ENCODE measurements at places on chromosomes 13 and 19.

DNA sequence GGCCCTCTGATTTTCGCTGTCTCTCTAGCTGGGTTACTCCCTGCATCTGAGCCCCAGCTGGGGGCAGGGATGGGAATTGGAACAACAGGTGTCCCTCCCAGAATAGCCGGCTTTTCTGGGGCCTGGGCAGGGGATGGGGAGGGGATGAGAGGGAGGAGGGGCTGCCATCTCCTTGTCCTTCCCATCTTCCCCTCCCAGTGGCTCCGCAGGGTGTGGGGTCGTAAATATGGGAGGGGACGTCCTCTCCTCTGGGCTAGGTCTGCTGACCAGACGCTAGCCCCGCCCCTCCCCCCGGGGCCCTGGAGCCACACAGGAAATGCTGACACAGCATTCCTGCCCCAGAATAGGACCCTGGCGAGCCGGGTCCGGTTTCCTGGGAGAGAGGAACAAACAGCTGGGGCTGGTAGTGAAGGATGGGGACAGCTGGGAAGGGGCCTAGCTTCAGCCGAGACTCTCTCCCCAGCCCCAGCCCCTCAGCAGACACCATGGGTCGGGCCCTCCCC, 1.1 kb downstream of the RYR1 start:
- DNase-seq, result no peak

DNA sequence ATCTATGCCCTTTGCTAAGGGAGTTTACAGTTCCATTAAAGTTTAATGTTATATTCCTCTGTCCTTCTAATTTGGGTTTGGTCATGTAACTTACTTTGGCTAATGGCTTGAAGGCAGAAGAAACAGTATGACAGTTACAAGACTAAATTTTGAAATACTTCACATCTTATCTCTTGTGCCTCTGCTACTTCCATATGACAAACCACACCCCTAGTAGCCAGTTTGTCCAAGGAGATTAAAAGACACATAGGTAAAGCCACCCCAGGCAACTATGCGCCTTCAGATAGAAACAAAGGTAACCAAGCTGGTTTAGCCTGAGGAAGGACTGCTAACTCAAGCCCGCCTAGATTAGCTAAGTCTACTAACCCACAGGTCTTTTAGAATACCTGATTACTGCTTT, 273.4 kb upstream of the MIR17HG start:
- no peak for DNase-seq

- peak; percentile 53 for DNase-seq
These were observed 955.6 kb downstream of the PCDH17 start for GRCh38 chr13:58587183-58587582.

GRCh38 chr19:2552859-2553258, 76.9 kb downstream of the GADD45B start:
- peak; percentile 95 for DNase-seq

GRCh38 chr19:56720281-56720680, 48.7 kb upstream of the ZNF835 start:
- DNase-seq, result no peak

- DNase-seq, result no peak
These were observed 26.8 kb downstream of the PEX11G start for GRCh38 chr19:7461841-7462629.

DNA sequence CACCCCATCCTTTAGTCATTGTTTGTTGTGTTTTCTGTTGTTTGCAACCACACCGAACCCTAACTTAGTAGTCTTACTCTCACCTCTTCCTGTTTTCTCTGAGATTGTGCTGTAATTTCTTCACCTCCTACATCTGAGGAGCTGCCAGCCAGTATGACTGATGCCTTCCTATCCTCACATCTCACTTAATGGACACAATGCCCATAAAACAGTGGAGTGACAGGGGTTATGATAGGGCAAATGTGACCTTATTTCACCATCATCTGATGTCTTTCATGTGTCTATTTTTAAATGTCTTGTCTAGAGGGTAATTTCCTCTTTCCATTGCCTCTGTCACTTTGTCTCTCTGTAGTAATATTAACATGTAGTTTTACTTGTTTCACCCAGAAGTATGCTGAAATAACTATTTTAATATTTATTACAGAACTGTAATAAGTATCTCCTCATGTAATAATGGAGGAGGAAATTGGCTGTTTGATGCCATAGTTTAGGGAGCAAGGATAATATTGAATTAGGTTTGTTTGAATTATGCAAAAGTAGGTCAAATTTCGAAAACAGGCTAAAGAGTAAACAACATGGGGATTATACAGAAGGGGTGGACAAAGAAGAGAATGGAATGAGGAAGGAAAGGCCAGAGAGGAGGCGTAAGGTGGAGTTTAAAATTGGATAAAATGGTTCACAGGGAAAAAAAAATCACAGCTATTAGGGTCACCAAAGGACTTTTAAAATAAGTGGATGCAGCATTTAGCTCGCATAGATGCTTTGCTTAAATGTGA, 103.5 kb upstream of the SPRY2 start:
- DNase-seq, result peak; percentile 76

GRCh38 chr19:7292950-7293761, 1.1 kb downstream of the INSR start:
- peak; percentile 28 for DNase-seq

- DNase-seq, result no peak
These were observed 42.7 kb downstream of the UTP14C start for GRCh38 chr13:52067237-52067636.

GRCh38 chr19:18899624-18900560, 3.9 kb upstream of the CERS1 start:
- no peak for DNase-seq

DNA sequence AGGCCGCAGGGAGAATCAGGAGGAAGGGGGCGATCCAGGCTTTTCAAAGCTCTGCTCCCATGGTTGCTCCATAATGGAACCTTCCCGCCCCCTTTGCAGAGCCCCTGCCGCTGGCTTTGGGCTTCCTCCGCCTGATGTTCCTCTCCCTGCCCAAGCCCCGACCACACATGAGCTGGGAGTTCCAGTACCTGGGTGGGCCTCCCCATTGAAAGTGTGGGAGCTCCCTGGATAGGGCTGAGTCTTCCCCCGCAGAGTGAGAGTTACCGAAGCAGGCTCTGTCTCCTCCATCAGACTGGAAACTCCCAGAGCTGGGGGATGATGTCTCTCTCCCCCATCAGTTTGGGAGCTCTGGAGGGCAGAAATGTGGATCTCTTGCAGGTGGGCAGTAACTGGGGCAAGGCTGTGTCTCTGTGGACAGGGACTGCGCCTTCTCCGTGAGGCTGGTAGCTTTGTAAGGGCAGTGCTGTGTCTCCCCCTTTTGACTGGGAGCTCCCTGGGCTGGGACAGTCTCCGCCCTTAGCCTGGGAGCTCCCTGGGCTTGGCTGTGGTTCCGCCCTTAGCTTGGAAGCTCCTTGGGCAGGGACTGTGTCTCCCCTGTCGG, 722 bp downstream of the DCAF15 start:
- DNase-seq, result peak; percentile 28

GRCh38 chr19:28465371-28466086, 747.4 kb downstream of the UQCRFS1 start:
- no peak for DNase-seq

DNA sequence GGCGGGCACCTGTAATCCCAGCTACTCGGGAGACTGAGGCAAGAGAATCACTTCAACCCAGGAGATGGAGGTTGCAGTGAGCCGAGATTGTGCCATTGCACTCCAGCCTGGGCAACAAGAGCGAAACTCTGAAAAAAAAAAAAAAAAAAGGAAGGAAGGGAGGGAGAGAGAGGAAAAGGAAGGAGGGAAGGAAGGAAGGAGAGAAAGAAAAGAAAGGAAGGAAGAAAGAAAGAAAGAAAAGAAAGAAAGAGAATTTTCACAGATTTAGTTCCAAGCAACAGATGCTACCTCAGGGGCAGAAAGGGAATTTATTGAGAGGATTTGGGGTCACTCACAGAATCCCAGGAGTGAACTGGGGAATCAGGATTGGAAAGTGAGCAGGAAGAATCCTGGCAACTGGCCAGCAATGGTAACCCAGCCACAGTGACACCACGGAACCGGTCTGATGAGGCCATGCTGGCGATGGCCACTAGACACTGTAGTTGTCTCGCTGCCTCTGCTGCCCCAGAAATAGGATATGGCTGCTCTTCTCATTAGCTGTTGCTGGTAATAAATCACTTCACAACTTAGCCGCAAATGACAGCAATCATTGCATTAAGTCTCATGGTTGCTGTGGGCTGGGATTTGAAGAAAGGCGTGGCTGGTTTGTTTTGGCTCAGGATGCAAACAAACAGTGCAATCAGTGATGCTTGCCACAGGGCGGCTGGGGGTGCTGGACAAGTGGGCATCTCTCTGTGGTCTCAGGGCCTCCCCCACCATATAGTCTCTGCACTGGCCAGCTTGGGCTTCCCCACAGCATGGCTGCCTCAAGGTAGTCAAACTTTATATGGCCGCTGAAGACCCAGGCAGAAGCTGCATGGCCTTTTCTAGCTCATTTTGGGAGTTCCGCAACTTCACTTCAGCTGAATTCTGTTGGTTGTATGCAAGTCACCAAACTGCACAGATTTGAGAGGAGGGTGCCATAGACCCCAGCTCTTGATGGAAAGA, 5.2 kb upstream of the BCAM start:
- no peak for DNase-seq

DNA sequence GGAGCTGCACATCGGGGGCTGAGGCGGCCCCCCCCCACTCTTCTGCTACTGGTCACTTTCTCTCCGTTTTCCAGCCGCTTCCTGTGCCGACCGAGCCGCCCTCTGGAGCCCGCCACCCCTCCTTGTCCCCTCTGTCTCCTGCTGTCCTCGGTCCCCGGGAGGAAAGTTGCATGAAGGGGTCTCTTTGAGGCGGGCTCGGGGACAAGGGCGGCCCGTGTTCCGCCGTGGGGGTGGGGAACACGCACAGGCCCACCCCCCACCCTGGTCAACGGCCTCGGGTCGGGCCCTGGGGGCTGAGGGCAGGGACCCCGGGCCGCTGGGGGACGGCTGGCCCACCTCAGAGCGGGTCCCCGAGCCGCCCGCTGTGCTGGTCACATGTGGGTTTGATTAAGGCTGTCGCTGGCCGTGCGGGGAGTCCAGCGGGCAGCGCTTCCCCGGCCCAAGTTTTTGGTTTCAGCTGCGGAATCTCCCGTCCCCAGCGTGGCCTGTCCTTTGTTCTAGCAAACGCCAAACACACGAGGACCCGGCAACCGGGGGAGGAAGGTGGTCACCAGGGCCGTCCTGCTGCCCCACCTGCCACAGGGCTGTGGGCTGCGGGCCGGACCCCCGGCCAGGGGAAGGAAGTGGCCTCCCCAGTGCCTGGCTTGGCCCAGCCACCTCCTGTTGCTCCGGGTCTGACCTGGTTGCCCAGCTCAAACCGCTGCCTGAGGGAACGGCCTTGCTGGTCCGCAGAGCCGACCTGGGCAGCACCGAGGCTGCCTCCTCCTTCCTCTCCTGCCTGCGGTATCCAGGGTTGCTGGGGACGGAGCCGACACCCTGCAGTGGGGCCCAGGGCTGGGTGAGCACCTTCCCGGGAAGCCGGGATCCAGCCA, 1.9 kb downstream of the EFNA2 start:
- DNase-seq, result no peak

- no peak for DNase-seq
These were observed 9.9 kb upstream of the ZNF536 start for GRCh38 chr19:30362156-30362754.

All from suppressor macrophage treated with lipopolysaccharide for 4 hours (primary cell).